Natural killer cell treated with Interleukin-12 subunit alpha and Interleukin-12 subunit beta and Interleukin-15 and Interleukin-18, amount 100 ng/mL, for 72 hours (primary cell): ENCODE measurements at places on chromosomes 3 and 15. TPM values are rescaled to one million over a fixed set of nuclear protein-coding genes. Genes with fewer than 3 reads are reported as not detected.

- DNase-seq: no peak
Measured at GRCh38 chr15:78104119-78104479, 11.7 kb downstream of the SH2D7 start.

- DNase-seq: no peak
Measured at GRCh38 chr3:164550857-164551256, 527.4 kb downstream of the SI start.

DNA sequence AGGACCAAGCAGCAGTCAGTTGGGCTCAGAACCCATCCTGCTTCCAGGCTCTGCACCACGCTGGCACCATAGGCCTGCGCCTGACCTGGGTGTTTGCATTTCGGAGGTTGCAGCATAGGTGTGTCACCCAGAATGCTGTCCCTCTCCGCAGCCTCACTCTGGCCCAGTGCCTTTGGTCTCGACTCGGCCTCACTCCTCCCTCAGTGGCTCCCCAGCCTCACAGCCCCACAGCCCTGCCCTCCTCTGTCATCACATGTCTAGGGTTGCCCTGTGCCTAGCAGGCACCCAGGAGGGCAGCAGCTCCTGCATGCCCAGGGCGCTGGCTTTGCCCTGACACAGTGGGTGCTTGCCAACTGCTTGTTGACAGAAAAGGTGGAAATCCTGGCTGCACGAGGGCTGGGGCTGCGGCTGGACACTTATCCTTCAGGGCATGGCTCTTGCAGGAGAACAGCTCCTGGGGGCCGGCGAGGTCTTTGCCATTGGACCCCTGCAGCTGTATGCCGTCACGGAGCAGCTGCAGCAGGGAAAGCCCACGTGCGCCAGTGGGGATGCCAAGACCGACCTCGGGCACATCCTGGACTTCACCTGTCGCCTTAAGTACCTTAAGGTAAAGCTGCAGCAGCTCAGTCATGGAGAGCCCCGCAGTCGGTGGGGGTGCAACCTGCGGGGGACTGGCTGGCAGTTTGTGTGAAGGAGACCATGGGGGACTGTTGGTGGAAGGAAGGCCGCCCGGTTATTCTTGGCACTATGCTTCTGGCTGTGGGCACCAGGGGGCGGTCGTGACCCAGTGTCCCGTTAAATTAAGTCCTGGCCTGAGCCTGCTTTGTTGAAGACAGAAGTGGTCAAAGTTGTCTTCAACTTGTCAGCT, 16.2 kb downstream of the NISCH start:
- DNase-seq: no peak

- no peak for DNase-seq
Measured at GRCh38 chr3:60890226-60890625, 361.0 kb downstream of the FHIT start.

GRCh38 chr15:70833861-70834765, 19.8 kb downstream of the LARP6 start:
- no peak for DNase-seq

DNA sequence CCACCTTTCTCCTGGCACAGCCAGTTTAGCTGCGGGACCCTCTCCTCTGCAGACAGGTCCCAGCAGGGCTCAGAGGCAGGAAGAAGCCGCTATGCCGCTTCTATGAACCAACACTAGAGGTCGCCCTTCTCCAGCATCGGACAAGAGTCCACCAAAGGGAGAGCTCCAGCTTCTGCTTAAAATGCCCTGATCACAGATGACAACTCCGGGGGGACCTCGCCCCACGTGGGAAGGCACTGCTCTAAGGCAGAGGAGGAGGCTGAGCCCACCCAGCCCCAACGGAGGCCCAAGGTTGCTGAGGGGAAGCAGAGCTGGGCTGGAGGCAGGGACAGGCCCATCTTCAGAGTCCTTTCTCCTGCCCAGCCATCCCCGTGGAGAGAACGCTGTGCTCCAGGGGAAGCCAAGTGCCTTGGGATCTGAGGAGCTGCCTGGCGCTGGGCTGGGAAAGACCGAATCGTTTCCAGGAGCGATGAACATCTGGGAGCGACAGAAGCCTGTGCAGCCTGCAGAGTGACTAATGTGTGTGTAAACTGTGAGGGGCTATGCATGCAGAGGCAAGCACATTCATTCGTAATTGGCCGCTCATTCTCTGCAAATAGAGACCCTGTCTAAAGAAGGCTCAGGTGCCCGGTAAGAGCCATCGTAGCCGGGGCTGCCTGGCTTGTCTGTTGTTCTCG, 43.5 kb upstream of the BDH1 start:
- peak; percentile 78 for DNase-seq

DNA sequence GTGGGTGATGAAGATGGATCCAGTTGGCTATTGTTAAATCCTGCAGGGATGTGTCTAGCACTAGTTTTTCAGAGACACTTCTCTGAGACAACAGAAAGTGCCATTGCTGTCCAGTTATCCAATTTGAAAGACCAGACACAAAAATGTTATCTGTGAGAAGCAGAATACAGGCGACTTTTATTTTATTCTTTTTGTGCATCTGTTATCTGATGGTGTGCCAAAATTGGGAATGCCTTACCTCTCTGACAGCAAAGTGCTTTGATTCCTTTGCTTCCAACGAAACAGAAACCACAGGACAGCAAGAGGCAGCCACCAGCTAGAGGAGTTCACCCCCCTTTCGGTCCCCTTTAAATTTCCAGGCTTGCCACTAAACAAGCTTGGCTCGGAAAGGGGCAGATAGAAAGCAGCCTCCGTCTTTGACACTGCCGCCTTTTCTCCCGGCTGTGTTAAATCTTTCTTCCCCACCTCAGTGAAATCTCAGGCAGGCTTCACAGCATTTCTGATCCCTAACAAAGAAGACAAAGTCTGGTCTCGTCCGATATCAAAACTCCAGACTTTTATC, 17.7 kb upstream of the PRR20G start:
- no peak for DNase-seq

CYP1A1 gene
- total RNA-seq: 3.2 TPM

GABRA5 gene
- total RNA-seq: not detected

ENTPD3 gene
- total RNA-seq: not detected
